A673 (cell line): ENCODE measurements at places on chromosomes 13 and 19. TPM values are rescaled to one million over a fixed set of nuclear protein-coding genes. Genes with fewer than 3 reads are reported as not detected.

DNA sequence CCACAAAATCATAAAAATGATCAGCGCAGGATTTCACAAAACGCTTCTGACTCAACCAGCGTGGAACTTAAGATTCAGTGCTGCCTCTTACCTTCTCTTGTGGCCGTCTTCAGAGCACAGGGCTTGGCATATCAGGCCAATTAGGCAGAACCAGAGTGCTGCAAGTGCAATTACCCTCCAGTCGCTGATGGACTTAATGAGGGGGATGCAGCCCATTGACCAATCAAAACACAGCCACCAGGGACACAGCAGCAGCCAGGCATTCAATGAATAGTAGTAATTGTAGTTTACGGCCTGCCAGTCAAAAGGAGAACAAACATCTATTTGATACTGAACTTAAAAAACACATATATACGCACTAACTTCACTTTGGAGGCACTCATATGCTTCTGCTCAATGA is 38.2 kb downstream of the TMTC4 start:
- DNase-seq, result no peak

DNA sequence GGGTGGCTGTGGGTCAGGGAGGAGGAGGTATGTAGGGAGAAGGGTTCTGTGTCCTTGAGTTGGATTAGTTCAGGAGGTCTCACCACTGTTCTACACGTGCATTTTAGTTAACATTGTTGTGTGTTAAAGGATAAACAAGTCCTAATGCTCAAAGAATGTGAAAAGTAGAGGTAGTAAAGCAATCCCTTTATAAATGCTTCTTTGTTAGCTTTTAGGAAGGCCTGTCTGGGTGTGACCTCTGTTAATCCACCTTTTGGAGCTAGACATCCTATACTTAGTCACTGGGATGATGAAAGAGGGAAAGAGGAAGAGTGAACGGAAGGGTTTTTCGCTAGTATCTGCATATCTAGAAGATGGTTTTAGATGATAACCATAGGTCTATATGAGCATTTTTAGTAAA is 42.2 kb upstream of the FLT1 start:
- no peak for DNase-seq

GRCh38 chr19:1680976-1681375 is 28.6 kb upstream of the TCF3 start:
- DNase-seq, result no peak

DNA sequence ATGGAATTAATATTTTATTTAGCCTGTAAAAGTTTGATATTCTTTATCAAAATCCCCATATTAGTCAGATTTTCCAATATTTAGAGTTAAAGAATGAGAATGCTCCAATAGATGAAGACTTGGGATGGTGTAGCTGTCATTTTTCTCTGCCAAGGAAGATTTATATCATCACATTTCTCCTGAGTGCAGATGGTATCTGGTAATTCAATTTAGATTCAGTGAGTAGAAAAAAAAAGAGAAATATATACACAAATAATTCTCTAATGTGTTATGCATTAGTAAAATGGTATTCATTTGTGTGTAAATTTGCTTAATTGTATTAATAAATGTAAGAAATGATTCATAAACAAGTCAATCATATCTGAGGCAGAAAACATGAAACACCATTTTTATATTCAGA is 1508.7 kb upstream of the PCDH20 start:
- no peak for DNase-seq

DNA sequence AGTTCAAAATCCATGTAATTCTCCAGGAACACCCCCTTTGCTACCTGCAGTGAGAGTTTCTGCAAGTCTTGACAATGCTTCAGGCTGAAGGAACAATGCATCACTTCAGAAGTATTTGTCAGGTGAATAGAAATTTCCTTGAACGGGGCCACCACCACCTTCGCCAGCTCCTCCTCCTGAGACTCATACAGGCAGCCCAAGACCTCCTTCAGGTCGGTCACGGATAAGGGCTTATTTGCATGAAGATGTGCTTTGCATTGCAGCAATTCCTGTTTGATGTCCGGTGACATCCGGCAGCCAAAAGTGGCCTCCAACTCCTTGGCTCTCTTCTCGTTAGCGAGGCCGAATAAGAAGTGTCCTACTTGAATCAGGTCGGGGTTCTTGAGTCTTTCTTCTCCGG is 8.4 kb downstream of the NLRP7 start:
- no peak for DNase-seq

GRCh38 chr19:8192221-8192820 is 16.8 kb upstream of the CERS4 start:
- no peak for DNase-seq

DNA sequence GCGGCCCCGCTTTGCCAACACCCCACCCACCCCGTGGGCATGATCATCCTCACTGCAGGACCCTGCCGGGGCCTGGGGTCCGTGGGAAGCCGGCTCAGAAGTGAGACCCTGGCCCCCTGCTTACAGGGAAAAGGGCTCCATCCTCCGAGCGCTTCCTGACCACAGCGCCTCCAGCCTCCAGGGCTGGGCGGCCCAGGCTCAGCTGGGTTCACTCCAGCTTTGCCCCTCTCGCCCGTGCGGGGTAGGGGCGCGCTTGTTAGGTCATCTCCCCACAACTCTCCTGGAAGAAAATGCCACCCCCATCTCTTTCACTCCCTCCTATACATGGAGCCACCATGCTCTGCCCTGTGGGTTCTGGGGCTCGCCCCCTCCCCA is 6.6 kb upstream of the C1QTNF9B start:
- no peak for DNase-seq

KLF5 gene
- 4.0 and 7.2 TPM in 2 replicates for total RNA-seq

DNA sequence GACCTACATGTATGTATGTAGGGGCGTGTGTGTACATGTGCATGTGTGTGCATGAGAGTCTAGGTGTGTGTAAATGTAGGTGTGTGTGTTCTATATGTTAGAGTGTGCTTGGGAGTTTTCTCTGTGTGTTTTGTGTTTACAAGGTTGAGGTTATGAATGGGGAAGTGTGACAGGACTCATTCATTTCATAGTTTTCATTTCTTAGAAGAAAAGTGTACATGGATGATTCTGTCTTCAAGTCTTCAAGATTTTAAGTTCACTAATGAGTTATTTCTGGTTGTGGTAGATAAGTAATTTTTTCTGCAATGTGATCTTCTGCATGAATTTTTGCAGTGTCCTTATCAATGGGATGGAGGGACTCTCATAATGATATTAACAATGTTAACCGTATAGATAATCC is 118.2 kb upstream of the SLC10A2 start:
- DNase-seq, result no peak

- DNase-seq, result peak; percentile 29
Observed at GRCh38 chr13:76754414-76754813, 131.8 kb downstream of the KCTD12 start.

DNA sequence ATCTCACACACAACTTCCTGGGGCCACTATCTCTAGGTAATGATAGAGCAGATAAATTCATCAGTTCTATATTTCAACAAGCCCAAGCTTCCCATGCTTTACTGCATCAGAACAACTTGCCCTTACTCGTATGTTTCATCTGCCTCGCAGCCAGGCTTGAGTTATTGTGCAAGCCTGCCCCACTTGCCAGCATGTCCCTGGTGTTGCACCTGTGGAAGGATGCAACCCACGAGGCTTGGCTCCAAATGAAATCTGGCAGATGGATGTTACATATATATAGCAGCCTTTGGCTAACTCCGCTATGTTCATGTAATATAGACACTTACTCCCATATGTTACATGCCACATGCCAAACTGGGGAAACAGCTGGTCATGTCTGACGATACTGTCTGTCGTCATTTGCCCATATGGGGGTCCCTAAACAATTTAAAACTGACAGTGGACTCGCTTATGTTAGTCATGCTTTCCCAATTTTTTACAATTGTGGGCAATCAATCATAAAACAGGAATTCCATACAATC is 6.2 kb downstream of the ERVK3-1 start:
- no peak for DNase-seq

ZNF763 gene
- total RNA-seq, result 0.24 TPM in 1 of 2 replicates, not detected in the other

DNA sequence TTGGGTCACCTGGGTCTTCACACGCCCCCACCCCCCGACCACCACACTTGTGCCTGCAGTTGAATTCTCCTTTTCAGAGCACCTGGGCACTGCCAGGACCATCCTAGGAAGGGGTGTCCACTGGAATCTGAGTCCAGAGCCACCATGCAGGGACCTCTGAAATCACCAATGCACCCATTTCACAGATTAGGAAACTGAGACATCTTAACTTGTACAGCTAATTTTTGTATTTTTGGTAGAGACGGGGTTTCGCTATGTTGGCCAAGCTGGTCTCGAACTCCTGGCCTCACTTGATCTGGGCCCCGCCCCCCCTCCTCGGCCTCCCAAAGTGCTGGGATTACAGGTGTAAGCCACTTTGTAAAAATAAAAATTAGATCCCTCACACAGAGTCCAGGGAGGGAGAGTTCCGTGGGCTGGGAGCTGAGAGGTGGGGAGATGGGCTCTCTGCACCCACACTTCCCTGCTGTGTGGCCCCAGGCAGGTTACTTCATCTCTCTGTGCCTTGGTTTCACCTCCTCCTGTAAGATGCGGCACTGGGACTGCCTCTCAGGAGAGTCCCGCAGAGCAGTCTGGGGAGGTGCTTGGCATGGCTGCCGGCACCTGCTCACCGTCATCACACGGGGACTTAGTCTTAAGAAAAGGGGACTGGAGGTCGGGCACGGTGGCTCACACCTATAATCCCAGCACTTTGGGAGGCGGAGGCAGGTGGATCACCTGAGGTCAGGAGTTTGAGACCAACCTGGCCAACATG is 45.9 kb upstream of the C19orf12 start:
- DNase-seq, result no peak

LHB gene
- total RNA-seq, result not detected in 2 replicates

DNA sequence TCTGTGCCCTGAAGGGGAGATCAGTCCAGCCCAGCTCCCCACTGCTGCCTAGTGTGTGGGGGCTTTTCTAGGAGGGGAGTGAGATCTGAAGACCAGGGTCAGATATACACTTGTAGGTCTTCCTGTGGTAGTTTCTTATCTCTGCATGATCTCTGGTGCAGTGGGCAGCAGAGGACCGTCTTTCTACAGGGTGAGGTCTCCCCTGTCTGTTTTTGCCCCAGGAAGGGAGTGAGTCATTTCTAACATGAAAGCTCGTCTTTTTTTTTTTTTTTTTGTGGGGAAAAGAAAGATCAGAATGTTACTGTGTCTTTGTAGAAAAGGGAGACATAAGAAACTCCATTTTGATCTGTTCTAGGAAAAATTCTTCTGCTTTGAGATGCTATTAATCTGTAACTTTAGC is 8.8 kb upstream of the ZNF808 start:
- no peak for DNase-seq

FARP1 gene
- 177 and 181 TPM in 2 replicates for total RNA-seq

- no peak for DNase-seq
Observed at GRCh38 chr19:13102416-13102665, 317 bp downstream of the LYL1 start.

GRCh38 chr13:97726664-97727280 is 226.7 kb upstream of the IPO5 start:
- DNase-seq, result peak; percentile 40

MADCAM1 gene
- total RNA-seq, result 0.59 and 0.84 TPM in 2 replicates

KLHL1 gene
- not detected in 2 replicates for total RNA-seq

DNA sequence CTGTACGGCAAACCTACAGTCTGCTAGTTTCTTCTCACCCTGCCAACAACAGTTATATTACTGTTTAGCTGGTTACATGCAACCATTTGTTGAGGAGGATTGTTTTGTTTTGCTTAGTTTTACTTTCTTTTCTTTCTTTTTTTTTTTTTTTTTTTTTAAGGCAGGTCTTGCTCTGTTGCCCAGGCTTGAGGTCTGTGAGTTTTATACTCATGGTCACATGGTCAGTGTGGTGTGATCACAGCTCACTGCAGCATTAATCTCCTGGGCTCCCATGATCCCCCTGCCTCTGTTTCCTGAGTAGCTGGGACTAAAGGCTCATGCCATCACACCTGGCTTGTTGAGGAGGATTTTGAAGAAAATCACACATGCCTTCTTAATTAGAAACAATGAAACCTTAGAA is 505.6 kb downstream of the GPC5 start:
- no peak for DNase-seq

PLPPR3 gene
- 13.3 and 20.1 TPM in 2 replicates for total RNA-seq

GARIN5A gene
- 0.59 and 0.84 TPM in 2 replicates for total RNA-seq

- DNase-seq, result peak; percentile 92
Observed at GRCh38 chr19:10760273-10760944, 42.5 kb downstream of the DNM2 start.

DNA sequence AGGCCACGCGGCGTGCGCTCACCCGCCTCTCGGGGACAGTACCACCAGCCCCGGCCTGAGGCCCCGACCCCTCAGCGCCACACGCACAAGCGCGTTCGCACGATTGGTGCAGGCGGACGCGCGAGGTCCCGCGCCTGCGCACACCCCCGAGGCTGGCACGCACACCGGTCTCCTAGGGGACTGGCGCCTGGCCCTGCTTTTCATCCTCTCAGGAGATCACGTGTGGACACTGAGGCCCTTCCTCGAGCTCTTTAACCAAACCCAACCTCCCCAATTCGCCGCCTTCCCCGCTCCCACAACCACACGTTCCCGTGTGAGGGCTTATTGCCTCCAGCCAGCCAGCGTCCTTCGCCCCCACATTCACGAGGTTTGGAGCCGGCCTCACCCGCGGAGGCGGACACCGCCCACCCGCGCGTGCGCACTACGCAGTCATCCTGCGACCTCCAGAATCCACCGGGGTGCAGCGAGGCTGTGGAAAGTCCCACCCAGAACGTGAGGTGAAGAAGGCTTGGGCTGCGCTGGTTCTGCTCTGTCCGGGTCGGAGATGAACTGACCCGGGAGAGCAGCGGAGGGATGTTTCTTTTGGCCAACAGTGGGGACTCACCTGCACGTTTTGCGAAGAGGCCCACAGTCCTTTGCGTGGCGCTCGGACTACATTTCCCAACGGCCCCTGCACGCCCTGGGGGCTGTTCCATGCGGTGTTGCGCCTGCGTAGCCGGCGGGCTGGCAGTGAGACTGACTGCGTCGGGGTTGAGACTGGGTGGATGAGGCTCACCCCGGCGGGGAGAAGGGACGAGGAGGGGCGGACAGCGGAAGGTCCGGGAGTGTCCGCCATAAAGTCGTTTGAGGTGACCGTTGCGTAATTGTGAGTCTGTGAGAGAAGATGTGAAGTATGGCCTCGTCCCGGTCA is 539 bp upstream of the ZNF667 start:
- peak; percentile 84 for DNase-seq

DNA sequence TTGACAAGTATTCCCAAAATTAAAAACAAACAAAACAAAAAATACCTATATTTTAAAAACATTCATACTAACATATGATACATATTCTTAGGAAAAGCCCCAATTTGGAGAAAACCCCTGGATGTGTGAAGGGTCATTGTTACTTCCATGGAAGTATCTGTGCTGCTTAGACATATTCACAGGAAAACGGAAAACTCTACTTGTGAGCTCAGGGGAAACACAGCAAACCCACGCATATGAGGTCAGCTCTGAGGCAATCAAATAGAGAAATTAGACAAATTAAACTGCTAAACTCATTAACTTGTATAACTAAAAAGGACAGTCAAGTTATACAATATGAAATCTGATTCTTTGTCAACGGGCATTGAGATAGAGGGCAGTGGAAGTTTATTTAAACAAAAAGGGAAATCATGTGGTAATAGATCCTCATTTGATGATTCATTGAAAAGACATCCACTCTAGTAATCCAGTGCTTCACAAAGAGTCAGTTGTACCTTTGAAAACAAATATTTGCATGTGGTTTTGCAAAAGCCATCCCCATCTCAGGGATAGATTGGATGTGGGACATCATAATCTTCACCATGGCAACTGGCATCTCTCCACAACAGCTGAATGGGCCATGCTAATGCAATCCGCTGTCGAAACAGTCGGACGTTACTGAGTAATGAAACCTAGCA is 423.4 kb downstream of the ITGBL1 start:
- peak; percentile 39 for DNase-seq

GAPDHS gene
- total RNA-seq, result not detected in 2 replicates
